Inflammatory macrophage treated with lipopolysaccharide for 1 hour (primary cell): ENCODE measurements at places on chromosomes 11 and 22.
A peak's percentile ranks its signal among the peaks of the same experiment; 100 is the strongest.

DNA sequence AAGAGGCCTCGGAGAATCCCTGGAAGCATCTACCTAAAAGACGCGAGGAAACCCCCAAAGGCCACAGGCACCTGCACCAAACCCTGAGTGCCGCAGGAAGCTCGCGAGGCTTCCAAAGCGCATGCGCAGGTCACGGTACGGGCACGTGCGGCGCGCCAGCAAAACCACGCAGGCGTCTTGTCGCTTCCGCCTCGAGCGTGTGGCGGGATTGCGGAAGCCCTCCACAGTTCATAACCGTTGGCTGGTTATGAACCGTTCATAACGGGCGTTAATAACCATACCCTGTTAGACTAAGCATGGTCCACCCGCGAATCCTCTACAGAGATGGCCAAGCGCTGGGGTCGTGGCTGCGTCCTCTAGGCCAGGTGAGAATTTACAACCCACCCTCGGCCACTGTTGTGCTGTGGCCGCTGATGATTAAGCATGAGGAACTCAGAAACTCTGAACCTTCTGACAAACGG lies 46.4 kb downstream of the MORC2 start:
- peak; percentile 53 for DNase-seq

GRCh38 chr11:71188073-71188472 lies 64.3 kb downstream of the SHANK2 start:
- no peak for DNase-seq

DNA sequence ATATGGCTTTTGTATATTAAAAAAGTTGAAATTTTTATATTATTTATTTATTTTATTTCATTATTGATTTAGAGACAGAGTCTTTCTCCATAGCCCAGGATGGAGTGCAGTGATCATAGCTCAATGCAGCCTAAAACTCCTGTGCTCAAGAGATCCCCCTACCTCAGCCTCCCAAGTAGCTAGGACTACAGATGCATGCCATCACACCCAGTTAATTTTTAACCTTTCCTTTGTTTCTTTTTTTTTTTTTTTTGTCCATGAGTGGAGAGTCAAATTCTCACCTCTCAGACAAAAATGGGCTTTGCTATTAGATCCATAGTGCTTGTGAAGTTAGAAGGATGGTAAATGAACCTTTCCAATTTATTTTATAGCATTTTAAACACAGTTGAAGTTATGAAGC lies 182.5 kb downstream of the SOX6 start:
- DNase-seq = no peak

- no peak for DNase-seq
These were observed 9.2 kb downstream of the RHBDD3 start for GRCh38 chr22:29258407-29259252.

GRCh38 chr11:124793466-124794278 lies 6.5 kb downstream of the MSANTD2 start:
- peak; percentile 83 for DNase-seq

DNA sequence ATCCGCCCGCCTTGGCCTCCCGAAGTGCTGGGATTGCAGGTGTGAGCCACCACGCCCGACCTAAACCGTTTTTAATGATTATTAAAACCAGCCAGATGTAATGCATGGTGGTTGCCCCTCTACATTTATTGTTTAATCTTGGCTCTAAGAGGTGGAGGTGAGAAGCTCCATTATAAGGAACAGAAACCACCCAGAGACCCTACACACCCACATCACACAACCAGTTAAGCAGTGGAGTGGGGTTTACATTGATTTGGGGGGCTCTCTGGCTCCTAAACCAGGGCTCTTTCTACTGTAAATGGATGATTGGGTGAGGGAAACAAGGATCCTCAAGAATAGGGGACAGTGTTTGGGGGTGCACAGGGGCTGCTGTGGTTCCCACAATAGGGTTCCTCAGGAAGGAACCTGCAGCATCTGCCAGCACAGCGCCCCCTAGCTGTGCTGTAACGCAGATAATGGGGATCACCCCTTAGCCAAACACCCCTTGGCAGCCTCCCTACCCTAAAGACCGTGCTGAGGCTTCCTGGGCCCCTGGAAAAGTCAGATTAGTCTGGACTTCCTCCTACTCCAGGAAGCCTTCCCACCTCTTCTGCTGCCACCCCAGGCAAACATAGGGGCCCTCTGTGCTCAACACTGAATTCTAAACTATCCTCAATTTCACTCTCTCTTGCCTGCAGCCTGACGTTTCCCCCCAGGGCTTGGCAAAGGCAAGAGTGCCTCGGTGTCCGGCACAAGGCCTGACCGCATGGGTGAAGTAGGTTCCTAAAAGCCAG lies 2.4 kb downstream of the MPST start:
- peak; percentile 68 for DNase-seq

GRCh38 chr22:49724893-49725489 lies 102.7 kb downstream of the BRD1 start:
- DNase-seq = peak; percentile 29

DNA sequence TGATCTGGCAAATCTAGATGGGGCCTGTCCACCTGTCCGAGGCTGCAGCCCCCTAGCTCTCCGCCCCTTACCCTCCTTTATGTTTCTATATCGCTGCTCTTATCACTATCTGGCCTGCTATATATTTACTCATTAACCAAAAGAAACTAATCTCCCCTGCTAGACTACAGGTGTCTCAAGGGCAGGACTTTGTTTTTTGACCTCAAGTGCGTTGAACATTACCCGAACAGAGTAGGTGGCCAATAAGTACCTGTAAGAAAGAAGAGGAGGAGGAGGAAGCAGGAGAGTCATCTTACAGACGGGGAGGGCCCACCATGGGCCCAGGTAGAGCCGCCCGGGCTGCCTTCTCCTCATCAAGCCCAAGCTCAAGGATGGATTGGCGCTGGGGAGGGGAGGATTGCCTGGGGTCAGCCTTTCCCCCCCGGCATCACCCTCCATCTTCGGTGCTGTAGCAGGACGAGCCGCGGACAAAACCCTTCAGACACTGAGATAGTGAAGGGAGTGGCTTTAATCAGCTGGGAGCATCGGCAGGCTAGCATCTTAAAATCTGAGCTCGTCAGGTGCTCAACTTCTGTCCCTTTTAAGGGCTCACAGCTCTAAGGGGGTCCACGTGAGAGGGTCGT lies 1.2 kb upstream of the P2RY6 start:
- no peak for DNase-seq

- DNase-seq = no peak
These were observed 1631.4 kb upstream of the TENM4 start for GRCh38 chr11:81072273-81072672.

GRCh38 chr11:120011836-120012235 lies 126.1 kb downstream of the TRIM29 start:
- DNase-seq = no peak
